Dermis blood vessel endothelial cell (primary cell): ENCODE measurements at places on chromosomes 13 and 19. TPM values are rescaled to one million over a fixed set of nuclear protein-coding genes. Genes with fewer than 3 reads are reported as not detected.

KCNN4 gene
- 0.09 and 0.51 TPM in 2 replicates for total RNA-seq

ZNF724 gene
- total RNA-seq = 5.6 and 8.7 TPM in 2 replicates

FGF21 gene
- not detected in 2 replicates for total RNA-seq

OR10H1 gene
- total RNA-seq = not detected in 2 replicates

ZNF431 gene
- 6.5 and 6.6 TPM in 2 replicates for total RNA-seq

CYP4F12 gene
- total RNA-seq = not detected in 2 replicates

KIR2DL4 gene
- total RNA-seq = not detected in 2 replicates

ZNF583 gene
- total RNA-seq = 4.0 and 6.6 TPM in 2 replicates

FAM216B gene
- not detected in 2 replicates for total RNA-seq

EIF3K gene
- 350 and 735 TPM in 2 replicates for total RNA-seq

CGB1 gene
- total RNA-seq = not detected in 2 replicates

TEX26 gene
- not detected in 2 replicates for total RNA-seq

ZNF442 gene
- total RNA-seq = 2.7 and 4.3 TPM in 2 replicates

PDE4C gene
- total RNA-seq = 0.28 and 0.51 TPM in 2 replicates

DIRAS1 gene
- 0.23 and 0.51 TPM in 2 replicates for total RNA-seq

ZNF154 gene
- total RNA-seq = 1.3 and 2.4 TPM in 2 replicates

ASF1B gene
- total RNA-seq = 11.4 and 26.8 TPM in 2 replicates

ZNF93 gene
- 6.0 and 11.7 TPM in 2 replicates for total RNA-seq

HSH2D gene
- 0.05 TPM in 1 of 2 replicates, not detected in the other for total RNA-seq

CEACAM8 gene
- not detected in 2 replicates for total RNA-seq

SCN1B gene
- total RNA-seq = 6.5 and 15.9 TPM in 2 replicates

DCUN1D2 gene
- 10.0 and 10.2 TPM in 2 replicates for total RNA-seq

ALOX5AP gene
- total RNA-seq = 0.14 and 0.34 TPM in 2 replicates

KLK15 gene
- total RNA-seq = not detected in 2 replicates

NXNL1 gene
- total RNA-seq = not detected in 2 replicates

MEDAG gene
- 30.6 and 37.1 TPM in 2 replicates for total RNA-seq
